ENCODE measurements at places on chromosomes 1 and 21.

- DNase-seq = no peak
Observed at GRCh38 chr1:166307261-166308188, 140.7 kb upstream of the FAM78B start.

- no peak for DNase-seq
Observed at GRCh38 chr1:183801649-183802048, 3.3 kb upstream of the RGL1 start.

GRCh38 chr1:231390071-231390470 lies 32.0 kb downstream of the EGLN1 start:
- peak; percentile 59 for DNase-seq

DNA sequence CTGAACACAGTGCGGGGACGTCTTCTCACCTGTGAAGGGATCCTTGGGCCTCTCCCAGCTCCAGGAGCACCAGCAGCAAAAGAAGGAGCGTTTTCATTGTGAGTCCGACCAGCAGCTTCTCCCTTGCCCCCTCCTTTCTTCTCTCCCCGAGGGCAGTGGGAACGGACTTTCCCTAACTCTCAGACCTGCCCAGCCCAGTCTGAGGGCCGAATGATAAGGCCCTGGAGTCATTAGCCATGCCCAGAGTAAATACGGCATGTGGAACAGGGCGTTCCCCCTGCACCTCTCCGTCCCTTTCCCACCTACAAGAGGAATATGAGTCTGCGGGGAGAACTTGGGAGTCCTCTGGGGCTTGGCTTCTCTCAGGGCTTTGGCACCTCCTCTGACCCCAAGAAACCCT lies at the start of gene CTSE:
Gene CTSE (minus strand): TSS at position 201 of the 400 bp plus-strand sequence. CDS start 104 bp downstream, at position 97.
- DNase-seq = no peak

DNA sequence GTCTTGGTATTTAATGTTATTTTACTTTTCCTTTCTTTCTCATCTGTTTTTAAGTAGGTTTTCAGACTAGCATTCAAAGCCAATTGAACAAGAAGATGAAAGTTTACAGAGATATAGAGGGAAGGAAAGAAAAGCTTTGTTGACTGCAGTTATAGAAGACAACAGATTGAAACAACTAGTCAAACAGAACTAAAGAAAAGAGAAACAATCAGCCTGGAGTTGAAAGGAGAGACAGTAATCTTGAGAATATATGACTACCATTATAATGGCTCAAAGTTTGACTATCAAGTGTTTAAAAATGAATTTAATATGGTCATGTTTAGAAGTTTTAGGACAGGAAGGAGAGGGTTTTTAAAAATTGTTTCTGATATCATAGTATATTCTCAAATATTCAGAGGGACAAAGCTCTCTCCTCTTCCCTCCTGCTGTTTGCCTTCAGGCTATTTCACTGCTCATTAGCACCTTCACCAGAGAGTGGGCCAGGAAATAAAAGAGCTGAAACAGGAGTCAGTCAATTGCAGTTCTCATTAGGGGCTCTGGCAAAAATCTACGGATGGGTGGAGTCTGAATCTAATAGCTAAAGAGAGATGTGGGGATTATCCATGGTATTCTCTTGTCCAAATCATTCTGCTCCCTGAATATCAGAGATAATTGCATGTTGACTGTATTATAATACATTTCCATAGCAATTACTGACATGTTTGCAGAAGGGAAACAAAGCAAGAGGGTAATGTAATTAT lies 577.8 kb downstream of the BRINP3 start:
- DNase-seq = no peak

DNA sequence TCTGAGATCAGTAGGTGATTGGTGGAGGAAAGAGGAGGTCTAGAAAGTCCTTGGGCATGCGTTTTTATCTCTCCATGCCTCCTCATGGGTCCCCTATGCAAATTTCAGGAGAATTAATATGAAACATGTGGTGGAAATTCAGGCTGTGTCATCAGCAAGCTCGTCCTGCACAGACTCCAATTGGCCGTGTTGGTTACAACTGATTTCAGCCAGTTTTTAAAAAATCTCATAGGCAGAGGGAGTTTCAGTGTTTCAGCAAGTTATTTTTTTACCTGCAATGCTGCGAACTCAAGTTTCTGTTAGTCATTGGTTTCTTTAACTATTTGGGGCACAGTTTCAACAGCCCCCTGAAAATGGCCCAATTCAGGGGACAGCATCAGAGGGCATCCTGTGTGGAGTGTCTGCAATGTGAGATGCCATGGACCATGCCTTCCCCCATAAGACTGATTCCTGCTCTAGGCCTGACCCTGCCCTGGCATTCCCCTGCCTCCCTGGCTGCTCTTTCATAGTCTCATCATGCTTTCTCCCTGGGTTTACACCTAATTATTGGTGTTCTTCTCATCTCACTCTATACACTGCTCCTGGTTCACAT lies 59.9 kb downstream of the C1orf198 start:
- DNase-seq = no peak

- no peak for DNase-seq
Observed at GRCh38 chr1:55707196-55707595, 492.0 kb upstream of the USP24 start.

DNA sequence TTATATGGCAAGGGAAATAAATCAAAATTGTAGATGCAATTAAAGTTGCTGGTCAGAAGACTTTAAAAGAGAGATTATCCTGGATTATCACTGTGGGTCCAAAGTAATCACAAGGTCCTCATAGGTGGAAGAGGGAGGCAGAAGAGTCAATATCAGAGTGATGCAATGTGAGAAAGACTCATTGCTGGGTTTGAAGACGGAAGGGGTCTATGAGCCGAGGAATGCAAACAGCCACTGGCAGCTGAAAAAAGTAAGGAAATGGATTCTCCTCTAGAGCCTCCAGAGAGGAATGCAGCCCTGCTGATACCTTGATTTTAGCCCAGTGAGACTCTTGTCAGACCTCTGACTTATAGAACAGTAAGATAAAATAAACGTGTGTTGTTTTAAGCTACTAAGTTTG lies 59.8 kb upstream of the MUTYH start:
- DNase-seq = no peak

DNA sequence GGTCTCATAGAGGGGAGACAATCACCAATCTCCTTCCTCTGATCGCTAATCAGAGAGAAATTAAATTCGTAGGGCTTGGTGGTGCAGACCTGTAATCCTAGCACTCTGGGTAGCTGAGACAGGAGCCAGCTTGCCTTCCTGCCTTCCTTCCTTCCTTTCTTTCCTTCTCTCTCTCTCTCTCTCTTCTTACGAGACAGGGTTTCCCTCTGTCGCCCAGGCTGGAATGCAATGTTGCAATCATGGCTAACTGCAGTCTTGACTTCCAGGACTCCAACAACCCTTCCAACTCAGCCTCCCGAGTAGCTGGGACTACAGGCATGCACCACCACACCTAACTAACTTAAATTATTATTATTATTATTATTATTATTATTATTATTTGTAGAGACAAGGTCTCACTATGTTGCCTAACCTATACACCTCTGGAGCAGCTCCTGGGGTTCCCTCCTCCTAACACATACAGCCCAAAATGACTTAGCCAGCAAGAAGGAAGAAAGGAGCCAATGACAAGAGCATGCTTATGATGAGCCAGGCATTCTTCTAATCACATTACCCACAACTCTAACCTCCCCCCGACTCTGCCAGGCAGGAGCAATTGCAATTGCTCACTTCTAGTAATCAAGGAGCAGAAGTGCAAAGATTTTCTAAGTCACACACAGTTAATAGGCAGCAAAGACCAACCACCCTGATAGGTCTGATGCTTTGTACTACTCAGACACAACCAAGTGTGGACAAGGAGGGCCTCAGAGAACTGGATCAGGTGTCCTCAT lies 105.4 kb upstream of the F3 start:
- no peak for DNase-seq

- no peak for DNase-seq
Observed at GRCh38 chr1:65813956-65814355, 21.3 kb downstream of the PDE4B start.

DNA sequence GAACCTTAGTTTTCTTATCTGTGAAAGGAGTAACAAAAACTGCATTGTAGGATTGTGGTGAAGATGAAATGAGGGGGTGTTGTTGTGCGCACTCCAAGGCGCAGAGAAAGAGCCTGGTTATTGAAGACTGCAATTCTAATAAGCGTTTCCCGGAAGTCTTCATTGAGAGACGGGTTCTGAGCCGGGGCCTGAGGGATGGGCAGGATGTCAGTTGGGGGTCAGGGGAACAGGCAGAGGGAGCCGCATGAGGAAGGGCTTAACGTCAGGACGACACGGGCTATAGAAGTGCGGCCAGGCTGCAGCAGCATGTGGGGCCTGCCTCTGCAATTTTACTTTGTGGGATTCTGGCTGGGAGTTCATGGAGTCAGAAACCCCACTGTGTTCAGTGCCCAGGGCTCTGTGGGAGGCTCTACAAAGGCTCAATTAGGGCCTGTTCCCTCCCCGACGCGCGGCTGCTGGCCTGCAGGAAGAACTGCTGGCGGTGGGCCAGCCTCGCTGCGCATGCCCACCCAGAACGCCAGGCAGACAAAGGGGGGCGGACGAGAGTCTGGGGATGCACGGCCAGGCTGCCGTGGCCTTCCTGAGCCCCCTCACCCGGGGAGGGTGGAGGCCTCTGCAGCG lies 20.7 kb downstream of the TRIM62 start:
- peak; percentile 32 for DNase-seq

- no peak for DNase-seq
Observed at GRCh38 chr1:204102739-204103430, 30.0 kb downstream of the SOX13 start.

DNA sequence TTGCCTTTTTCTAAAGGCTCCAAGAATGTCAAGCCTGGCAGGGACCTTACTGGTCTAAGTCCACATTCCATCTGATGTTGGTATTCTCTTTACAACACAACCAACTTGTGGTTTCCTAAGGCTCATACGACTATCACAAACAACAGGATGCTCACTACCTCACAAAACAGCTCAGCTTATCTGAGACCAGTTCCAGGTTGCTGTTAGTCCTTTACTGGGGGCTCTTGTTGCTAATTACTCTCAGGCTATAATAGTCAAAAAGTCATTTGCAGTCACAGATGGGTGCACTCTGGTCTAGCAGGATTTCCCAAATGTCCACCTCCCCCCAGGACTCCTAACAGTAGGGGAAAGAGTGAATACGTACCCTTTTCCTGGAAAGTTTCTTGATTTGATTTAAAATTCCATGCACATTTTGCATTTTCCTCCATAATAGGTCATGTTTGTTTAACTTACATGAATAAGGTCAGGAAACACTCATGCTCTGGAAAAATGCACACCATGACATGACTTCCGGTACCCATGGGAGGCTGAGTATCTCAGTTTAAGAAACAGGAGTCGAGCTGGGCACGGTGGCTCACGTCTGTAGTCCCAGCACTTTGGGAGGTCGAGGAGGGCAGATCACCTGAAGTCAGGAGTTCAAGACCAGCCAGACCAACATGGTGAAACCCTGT lies 16.0 kb downstream of the LCK start:
- peak; percentile 82 for DNase-seq

GRCh38 chr1:200364091-200364759 lies 45.6 kb downstream of the ZNF281 start:
- no peak for DNase-seq

- DNase-seq = no peak
Observed at GRCh38 chr1:225973158-225973557, 26.0 kb downstream of the SDE2 start.

DNA sequence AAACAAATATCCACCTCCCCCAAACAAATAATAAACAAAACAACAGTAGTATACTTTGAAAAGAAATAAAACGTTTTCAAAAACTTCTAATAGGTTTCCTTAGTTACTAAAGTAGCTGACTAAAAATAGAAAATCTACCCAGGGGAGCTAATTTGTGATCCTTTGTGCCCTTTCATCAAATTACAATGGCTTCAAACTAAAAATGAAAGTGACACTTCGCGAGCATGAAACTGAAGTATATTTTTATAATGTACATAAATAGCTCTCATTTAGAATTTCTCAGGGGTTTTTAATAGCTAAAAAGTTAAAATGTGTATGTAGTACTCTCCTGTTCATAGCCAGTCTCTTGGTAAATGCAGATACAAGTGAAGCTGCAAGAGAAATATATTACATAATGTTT lies 78.4 kb downstream of the BRINP3 start:
- no peak for DNase-seq

- no peak for DNase-seq
Observed at GRCh38 chr1:3646596-3646995, 3.3 kb downstream of the WRAP73 start.

DNA sequence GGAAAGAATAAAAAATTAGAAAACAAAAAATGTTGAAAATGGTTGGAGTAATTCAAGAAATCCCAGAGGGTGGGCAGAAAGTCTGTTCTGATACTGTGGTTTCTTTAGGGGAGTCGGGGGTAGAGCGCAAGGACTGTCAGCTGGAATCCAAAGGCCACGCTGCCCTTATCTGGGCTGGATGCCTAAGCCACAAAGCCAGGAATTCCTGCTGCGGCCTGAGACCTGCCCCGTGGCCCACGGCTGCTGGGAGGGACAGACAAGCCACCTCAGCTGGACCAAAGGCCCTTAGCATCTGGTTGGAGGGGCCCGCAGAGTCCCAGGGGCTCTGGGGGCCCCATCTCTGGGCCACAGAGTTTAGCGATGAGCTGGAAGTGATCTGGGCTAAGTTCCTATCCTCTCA lies 60.2 kb downstream of the DMRTB1 start:
- DNase-seq = no peak

GRCh38 chr1:172421974-172422604 lies 1.6 kb downstream of the C1orf105 start:
- DNase-seq = no peak

DNA sequence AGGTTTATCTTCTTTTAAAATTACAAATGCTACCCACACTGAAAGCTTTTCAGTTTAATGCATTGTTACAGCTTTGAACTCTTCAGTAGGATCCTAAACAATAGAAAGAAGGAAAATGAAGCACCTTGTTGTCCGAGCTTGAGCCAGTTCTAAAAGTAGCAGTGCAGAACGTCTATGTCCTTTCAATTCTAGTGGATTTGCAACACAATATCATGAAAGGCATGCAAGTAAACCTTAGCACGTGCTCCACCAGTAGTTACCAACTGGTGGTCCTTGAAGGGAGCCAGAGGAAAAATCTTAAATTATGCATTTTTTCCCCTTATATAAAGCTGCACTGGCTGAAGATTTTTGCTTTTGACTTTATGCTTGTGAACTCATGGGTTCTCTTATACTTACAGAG lies 208.2 kb downstream of the NFIA start:
- DNase-seq = no peak

- peak; percentile 43 for DNase-seq
Observed at GRCh38 chr1:103525114-103525606, 339 bp upstream of the RNPC3 start.

GRCh38 chr1:216005916-216006315 lies 417.3 kb downstream of the USH2A start:
- no peak for DNase-seq

DNA sequence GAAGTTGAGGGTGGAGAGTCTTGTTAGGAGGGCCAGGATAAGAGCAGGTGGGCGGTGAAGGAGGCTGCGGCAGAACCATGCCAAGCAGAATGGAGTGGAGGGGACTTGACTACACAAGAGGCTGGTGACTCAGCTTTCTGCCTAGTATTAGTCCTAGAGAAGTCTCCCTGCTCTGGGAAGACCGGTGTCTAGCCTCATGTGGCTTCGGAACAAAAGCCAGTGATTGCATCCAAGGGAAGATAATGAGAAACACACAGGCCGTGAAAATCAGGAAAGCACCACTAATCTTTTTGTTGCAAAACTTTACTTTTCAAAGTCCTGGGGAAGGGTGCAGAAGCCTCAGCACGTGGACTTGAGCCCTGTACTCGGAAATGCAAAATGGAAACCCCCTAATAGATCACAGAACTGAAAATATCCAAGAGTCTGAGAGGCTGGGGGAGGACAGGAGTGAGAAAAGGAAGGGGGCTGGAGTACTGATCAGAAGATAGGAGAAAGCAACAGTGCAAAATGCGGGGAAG lies 31.4 kb downstream of the DDR2 start:
- no peak for DNase-seq

GRCh38 chr1:179883040-179883744 lies 1.1 kb downstream of the TOR1AIP1 start:
- DNase-seq = no peak

GRCh38 chr1:222644636-222644980 lies 26.7 kb downstream of the MIA3 start:
- no peak for DNase-seq

All from kidney capillary endothelial cell (primary cell).